SK-N-SH (cell line): ENCODE measurements at places on chromosomes 12 and 14. TPM values are rescaled to one million over a fixed set of nuclear protein-coding genes. Genes with fewer than 3 reads are reported as not detected.

SMCO3 gene
- polyA plus RNA-seq = 0.03 and 0.18 TPM in 2 replicates

CDKL1 gene
- polyA plus RNA-seq = 1.7 and 2.5 TPM in 2 replicates

PHETA1 gene
- 7.3 and 8.1 TPM in 2 replicates for polyA plus RNA-seq

POTEM gene
- polyA plus RNA-seq = 0.06 and 0.25 TPM in 2 replicates

DNAL1 gene
- polyA plus RNA-seq = 2.6 and 3.6 TPM in 2 replicates

SPIC gene
- not detected in 2 replicates for polyA plus RNA-seq

PAPLN gene
- 0.13 and 0.15 TPM in 2 replicates for polyA plus RNA-seq

FGF6 gene
- not detected in 2 replicates for polyA plus RNA-seq
